HCEC 1CT (cell line): ENCODE measurements at places on chromosomes 3 and 15.

DNA sequence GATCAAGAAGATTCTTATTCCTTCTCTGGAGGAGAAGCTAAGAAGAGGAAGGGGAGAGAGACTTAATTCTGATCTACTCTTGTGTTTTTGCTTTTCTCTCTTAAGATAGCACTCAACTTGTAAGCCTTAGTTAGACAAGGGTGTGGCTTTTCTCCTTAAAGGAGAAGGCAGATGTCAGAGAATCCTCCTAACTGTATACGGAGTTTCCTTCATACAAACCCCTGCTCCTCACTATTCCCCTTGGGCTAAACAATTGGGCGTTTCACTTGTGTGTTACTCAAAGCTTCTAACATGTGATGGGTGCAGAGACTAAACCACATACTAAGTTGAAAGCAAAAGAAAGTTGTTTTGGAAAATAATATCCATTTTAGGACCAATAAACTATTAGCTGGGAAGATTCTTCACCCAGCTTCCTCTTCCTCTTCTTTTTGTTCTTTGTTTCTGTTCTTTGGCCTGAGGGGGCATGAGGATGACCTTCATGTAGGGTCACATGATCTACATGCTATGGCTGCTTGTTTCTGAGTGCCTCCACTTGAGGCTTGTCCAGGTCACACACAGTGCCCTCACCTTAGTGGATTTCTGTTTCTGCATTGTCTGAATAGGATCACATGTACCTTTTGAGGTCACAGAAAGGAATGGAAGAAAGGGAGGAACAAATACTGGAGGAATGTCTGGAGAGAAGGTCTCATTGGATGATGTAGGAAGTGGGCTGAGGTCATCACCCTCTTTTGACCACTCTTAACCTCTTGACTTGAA lies 14.6 kb downstream of the SPINK8 start:
- DNase-seq = no peak

DNA sequence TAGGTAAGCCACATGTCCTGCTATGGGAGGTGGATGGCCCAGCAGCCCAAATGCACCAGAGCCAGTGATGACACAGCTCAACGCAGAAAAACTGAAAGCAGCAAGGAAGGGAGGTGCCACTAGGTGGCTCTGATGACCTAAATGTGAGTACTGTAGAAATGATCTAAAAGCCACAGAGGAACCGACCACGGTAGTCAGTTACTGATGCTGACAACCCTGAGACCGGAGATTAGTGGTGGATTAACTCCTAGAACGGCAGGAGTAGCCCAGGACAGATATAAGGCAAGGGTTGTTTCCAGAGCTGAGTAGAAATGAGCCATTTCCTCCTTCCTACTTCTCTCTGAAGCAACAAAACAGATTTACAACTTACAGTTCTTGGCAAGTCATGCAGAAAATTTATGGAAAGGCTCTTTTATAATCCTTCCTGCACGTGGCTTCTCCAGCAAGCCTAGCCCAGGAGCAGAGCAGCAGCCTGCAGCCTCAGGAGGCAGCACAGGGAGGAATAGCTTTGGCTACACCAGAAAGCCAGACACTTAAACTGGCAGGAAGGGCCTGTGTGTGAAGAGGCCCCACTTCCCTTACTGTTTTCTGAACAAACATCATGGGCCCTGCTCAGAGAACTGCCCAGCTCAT lies 13.1 kb downstream of the FBXL22 start:
- peak; percentile 77 for DNase-seq

GRCh38 chr15:68231102-68231818 lies 1.7 kb upstream of the CLN6 start:
- DNase-seq = no peak

GRCh38 chr15:72375501-72375845 lies 341 bp downstream of the HEXA start:
- DNase-seq = peak; percentile 7

- no peak for DNase-seq
Observed at GRCh38 chr3:37346227-37347005, 172.0 kb upstream of the LRRFIP2 start.

DNA sequence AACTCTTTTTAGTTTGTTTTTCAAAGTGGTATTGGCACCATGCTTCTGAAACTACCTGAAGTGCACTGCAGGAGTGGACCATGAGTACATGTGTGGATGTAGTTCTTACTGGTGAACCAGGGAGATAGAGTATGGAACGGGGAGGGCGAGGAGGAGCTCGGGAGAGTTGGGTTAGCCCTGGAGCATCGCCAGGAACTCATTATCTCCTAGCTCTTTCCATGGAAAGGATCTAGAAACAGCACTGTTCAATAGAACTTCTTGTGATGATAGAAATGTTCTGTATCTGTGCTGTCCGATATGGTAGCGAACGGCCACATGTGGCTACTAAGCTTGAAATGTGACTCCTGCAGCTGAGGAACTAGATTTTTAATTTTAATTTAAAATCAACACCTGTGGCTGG lies 47.3 kb downstream of the VGLL4 start:
- no peak for DNase-seq

DNA sequence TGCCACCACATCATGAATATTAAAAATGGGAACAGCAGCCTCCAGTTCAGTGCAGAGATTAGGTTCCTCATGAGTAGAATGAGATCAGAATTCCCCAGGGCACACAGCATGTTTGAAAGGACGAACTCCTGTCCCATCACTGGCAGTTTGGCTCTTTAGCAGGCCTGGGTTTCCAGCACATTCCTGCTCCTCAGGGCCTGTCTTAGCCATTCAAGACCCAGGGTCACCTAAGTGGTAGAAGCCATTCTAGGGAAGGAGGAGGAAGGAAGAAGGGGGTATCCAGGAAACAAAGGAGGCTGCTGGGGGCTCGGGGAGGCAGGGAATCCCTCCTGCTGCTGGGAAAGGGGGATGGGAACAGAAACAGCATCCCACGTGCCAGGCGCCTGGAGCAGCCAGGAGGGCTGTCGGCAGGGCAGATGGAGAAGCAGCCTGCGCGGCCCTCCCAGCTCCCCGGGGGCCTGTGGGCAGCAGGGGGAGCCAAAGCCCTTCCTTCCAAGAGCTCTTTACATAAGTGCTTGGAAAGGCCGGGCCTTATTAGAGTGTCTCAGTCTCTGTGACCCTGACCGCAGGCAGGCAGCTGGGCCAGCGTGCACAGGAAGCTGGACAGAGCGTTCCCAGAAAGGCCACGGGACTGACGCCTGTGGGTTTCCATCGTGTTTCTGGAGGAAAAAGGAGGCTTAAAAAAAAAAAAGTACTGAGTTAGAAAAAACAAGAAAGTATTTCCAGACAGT lies 24.7 kb downstream of the LOXL1 start:
- DNase-seq = peak; percentile 93

- peak; percentile 80 for DNase-seq
Observed at GRCh38 chr3:31004025-31004678, 109.7 kb upstream of the GADL1 start.

DNA sequence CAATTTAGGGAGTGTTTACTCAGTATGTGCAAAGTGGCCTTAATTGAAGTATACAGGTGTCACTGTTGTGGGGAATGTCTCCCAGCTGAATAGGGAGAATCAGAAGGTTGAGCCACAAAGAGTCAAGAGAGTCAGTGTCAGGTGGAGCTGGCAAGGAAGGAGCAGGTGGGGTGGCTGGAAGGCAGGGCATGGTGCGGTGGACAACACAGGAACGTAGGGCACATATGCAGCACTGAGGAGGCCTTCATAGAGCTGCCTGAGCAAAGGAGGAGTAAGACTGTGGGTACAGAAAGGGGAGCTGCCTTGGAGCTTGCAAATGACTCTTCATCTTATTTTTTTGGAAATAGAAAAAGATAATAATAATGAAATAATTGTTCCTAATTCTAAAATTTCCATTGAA lies 20.0 kb downstream of the ARHGEF3 start:
- DNase-seq = no peak

- no peak for DNase-seq
Observed at GRCh38 chr3:28138043-28138610, 103.3 kb upstream of the CMC1 start.

GRCh38 chr3:32281570-32282106 lies 43.2 kb downstream of the CMTM8 start:
- no peak for DNase-seq

GRCh38 chr15:73028831-73029451 lies 23.3 kb upstream of the NEO1 start:
- DNase-seq = no peak
